ENCODE measurements at places on chromosomes 3 and 15.

GRCh38 chr3:125028657-125029056 lies 27.1 kb downstream of the HEG1 start:
- no peak for DNase-seq

DNA sequence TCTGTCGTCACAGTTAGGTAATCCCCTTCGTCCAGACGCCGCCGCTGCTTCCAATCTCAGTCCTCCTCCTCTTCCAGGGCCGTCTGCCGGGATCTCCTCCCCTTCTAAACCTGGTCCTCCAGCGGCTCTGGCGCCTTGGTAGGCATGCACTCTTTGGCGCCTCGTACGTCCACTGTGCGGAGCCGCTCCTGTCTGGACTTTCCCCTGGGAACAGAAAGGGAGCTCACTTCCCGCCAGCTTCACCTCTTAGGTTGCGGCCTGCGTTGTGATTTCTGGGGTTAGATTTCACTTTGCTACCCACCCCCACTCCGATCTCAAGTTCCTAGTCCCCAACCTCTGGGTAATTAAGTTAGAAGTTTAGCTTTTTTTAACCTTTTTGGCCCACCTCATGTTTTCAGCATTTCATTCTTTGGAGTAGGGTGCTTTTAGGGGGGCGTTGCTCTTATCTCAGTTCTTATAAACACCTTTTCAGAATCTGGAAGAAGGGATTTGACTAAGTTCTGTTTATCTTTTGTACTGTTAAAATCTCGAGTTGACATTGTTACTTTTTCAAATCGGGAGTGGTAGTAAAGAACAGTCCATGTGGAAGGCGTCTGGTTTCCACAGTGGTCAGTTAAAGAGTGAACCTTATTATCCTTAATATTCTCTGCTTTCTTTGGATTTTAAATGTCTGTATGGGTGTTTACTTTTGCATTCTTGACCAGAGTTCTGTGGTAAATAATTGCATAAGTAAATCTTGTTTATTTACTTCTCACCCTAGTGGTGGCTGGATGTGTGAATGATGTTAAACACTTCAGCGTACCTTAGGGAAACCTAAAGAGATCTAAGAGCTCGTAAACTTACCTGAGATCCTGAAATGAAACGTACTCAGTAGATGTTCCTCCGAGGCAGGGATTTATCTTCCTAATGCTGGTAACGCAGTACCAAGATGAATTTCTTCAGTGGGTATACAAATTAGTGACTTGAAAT lies 611 bp downstream of the CTDSPL2 start:
- DNase-seq, result peak; percentile 32

DNA sequence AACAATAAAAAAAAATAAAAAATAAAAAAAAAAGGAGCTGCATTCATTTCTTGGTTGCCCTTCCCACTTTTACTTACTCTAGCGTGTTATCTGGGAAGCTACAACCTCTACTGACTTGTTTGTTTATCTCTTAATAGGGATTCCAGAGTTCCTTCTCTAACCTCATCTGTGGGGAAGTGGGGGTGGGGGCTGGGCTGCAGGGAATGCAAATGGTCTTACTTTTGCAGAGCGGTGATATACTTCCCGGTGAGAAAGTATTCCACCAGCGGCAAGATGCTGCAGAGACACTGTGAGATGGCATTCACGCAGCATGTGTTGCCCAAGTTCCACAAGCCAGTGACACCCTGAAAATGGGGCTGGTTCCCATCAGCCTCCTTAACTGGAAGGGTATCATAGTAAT lies 2.1 kb downstream of the USP50 start:
- no peak for DNase-seq

DNA sequence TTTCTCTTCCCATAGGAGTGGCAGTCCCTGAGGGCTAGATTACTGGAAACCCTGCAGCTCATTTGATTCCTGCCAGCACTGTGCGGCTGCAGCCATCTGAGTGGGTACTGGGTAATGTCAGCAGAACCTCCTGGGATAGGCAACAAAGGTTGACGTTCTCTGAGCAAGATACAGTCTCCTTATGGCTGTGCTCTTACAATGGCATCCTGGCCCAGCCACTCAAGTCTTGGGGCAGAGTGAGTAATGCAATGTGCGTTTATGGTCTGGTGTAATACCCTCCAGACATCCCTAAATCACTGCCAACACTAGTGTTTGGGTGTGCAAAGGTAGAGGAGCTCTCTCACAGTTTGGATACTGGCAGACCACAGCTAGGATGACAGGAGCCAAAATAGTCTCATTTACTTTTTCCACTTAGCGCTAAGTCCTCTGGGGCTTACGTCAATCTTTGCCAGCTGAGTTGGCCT lies 775.8 kb downstream of the ZNF385D start:
- no peak for DNase-seq

DNA sequence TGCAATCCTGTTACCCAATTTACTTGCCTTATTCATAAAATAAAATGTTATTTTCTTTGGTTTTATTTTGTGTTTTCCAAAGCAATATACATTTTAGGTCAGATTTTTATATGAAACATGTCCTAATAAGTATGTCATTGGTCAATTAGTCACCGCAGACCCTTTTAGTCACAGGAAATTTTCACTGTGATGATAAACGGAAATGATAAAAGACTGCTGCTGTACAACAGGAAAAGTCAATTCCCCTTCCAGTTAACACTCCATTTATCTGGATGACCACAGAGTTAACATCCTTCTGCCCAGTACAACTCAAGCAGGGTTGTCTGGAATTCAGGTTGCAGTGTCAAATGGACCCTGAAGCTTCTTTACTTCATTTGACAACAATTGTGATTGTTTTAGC lies 175.2 kb downstream of the LSAMP start:
- DNase-seq, result no peak

DNA sequence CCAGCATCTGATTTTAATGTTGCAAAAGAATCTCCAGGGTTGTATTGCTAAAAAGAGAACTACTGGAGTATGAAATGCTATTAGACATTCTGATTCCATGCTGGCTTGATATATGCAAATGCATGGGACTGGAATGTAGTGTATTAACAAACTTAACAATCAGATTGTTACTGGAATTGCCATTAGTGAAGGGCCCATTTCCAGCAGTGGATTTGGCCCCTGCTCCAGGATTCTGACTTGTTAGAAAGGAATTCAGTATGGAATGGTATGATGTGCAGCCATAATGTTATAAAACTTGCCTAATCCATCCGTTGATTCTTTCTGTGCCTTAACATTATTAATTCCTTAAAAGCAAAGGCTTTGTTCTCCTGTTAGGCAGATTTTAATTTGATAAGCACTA lies 7.9 kb downstream of the ARRDC4 start:
- DNase-seq, result no peak

- no peak for DNase-seq
These were observed 81.1 kb downstream of the RAD18 start for GRCh38 chr3:8882171-8882593.

GRCh38 chr3:32366638-32367397 lies 24.8 kb upstream of the CMTM7 start:
- DNase-seq, result no peak

GRCh38 chr15:44045661-44046060 lies 149.4 kb downstream of the FRMD5 start:
- no peak for DNase-seq
